ENCODE measurements at places on chromosomes 2 and 18.

GRCh38 chr2:59961746-59962145, 591.7 kb downstream of the BCL11A start:
- no peak for DNase-seq

- no peak for DNase-seq
Observed at GRCh38 chr18:54389143-54389505, 31.4 kb downstream of the C18orf54 start.

GRCh38 chr2:73255907-73256617, 22.0 kb downstream of the CCT7 start:
- DNase-seq = no peak

DNA sequence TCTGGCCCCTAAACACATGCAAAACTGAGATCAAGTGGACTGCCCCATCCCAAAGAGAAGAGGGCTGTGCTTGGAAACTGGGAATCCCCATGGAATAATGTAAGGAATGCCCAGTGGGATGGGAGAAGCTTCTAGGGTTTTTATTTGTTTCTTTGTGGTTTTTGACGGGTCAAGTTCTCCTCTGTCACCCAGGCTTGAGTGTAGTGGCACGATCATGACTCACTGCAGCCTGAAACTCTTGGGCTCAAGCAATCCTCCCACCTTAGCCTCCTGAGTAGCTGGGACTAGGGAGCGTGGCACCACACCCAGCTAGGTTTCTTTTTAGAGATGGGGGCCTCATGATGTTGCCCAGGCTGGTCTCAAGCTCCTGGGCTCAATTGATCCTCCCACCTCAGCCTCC, 101.7 kb upstream of the ZSWIM2 start:
- DNase-seq = no peak

DNA sequence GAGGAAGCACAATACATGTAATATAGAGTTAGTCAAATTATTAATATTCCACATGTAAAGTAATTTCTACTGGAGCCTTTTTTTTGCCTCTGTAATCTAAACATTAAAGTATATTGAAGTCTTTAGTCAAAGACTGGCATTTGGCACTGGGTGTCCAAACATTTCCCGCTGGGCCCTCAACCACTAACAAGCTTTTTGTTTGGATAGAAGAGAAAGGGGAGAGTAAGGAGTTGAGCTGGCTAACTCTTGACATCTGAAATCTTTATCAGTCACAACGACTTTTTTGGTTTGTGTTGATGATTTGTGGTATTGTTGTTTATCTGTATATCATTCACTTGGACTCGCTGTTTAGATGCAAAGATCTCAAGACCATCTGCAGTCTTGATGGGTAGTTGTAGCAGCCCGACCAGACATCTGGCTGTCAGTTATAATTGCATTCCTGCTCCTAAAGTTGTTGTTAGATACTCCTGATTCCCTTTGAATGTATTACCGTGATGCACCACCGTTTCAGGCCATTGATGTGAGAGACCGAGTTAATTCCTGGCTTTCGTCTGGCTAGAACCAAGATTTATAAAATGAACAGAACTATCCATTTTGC, 379.6 kb downstream of the MTX2 start:
- no peak for DNase-seq

- no peak for DNase-seq
Observed at GRCh38 chr2:41420219-41420618, 627.6 kb upstream of the PKDCC start.

DNA sequence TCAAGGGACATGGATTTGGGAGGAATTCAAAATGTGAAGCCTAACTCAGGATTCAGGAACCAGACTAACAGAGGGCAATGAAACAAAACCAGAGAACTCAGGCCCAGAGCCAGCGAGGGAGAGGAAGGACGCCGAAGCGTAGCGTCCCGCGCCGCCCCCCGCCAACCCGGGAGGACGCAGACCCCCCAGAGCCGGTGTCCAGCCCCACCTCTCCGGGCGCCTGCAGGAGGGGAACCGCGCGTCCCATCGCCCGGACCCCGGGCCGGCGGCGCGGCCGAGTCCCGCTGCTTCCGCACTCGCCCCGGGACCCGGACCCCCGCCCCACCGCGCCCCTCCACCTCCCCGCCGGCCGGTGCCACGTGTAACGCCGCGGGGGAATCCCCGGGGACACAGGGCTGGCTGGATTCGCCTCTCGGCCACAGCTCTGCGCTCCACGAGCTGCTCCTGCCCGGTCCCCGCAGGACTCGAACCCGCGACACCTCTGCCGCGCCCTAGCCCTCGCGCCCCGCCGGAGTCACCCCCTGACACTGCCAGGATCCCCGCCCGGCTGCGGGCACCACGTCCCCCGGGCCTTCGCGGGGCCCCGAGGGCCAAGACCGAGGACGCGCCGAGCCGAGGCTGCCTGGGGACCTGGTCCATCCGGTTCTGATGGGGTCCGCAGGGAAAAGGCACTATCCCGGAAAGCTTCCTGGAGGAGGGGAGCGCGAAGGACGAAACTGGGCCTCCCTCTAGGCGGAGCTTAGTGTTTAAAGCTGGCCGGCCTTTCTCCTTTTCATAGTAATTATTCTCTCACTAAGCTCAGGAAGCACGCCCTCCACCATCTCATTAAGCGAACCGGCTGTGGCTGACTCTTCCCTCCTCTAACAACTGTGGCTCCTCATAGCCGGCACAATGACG, 40.4 kb upstream of the FAM124B start:
- no peak for DNase-seq

DNA sequence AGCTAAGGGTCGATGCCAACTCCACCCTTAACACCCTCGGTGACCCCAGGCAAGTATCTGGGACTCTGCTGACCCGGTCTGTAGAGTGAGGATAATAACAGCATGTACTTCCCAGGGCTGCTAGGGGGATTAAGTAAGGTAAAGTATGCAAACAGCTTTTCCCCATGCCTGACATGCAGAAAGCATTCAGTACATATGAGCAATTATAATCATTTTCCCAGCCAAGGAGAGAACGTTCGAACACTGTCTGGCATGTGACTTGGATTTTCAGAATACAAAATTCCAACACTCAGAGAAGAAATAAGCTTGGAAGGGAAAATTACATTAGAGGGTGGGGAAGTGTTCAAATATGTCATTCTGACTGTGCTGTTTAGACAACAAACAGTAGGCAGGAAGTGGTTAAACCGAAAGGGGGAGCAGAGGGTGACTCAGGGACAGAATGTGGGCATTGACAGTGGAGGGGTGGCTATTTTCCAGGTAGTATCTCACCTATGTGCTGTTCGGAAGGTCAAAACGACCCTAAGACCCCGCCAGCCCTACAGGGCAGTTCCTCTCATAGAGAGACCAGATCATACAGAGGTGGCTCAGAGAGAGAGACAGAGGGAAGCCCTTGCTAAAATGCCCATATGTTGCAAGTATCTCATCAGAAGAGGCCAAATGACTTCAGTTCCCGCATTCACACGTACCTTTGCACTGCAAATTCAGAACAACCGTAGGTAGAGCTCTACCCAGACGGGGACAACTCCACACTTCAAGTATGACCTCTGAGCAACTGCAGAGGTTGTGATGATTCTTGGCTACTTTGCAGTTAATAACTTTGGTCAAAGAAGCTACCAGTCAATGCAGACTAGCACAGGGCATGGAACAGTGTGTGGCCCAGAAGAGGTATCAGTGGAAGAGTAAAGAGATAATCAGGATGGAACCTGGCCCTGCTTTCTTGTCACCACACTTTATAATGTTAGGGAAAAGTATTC, 14.8 kb downstream of the ASPRV1 start:
- peak; percentile 52 for DNase-seq

GRCh38 chr2:73827018-73827417, 1.7 kb upstream of the STAMBP start:
- no peak for DNase-seq

GRCh38 chr2:106857882-106858478, 28.0 kb downstream of the ST6GAL2 start:
- no peak for DNase-seq

DNA sequence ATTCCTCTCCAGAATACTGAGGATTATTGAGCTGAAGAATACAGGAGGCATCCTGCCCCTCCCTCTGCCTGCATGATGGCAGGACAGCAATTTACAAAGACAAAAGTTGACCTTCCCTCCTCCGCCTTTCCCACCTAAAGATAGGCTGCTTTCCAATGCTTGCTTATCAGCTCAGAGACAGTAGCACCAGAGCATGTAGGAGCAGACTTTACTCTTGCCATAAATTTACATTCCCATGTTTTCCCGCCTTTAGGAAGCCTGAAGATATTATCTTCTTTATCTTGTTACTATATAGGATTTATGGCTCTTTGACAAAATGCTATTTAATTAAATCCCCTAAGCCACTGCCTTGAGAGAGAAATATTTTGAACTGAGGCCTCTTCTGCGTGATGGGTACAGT, 135.6 kb upstream of the HNMT start:
- no peak for DNase-seq

DNA sequence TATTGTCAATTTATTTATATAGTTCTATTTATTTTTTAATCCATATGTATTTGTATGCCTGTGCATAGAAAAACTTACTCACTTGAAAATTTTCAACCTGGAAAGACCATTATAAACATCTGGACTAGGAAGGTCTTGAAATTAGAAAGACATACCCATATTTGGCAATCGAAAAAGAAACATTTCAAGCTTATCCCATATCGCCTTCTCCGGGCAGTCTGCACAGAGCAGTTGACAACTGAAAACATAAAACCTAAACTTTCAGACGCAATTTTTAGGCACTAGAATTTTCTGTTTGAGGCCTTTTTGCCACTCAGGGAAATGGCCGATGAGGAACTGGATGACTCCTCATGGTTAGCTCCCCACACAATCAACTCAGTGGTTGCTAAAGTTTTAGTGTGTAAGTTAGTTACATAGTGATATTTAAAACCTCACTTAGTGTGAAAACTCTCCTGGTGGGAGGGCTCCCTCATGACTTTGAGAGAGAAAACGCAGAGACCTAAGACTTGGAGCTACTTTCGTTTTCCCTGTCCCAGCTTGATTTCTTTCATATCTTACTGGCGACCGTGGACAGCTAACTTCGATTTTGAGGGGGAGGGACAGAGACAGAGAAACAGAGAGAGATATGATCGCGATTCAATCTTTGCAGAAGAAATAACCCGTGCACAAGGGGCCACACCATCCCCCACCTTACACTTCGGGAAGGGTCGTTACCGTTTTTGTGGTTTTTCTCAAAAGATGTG, 3.2 kb upstream of the HOXD12 start:
- no peak for DNase-seq

- DNase-seq = no peak
Observed at GRCh38 chr2:79511320-79511951, 1.4 kb upstream of the CTNNA2 start.

DNA sequence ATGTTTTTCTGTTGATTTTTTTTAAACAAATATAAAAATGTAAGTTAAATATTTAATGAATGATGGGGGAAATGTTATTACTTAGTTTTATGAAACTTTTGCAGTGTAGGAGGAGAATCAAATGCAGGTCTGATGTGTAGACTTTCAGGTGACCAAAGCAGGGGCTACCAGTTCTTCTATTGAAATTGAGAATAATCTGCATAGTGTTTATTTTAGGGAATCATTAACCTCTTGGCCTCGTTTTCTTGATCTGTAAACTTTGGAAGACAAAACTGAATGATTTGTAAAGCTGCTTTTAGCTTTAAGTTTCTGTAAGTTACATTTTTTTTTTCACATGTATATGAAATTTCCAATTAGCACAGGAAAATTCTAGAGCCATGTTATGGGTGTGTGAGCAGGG, 99.2 kb downstream of the R3HDM1 start:
- no peak for DNase-seq

- DNase-seq = no peak
Observed at GRCh38 chr18:74078257-74078656, 69.4 kb downstream of the FBXO15 start.

DNA sequence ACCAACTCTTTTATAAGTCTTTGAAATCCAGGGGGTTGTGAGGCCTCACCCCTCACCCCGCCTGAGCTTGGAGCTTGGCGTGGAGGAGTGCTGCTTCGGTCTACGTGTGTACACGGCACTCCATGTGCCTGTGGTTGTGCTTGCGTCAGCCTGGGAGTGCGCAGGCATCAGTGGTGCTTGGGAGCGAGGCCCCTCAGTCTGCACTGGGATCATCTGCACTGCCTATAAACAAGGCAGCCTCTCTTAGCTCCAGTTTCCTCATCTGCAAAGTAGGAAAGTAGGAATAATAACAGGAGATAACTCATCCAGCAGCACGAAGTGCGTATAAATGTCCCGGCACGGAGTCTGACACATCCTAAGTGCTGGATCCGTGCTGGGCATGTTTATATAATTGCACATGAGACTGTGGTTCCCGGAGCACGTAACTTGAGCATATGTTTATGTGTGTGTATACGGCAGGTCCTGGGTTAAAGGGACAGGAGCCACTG, 1.2 kb downstream of the GYPC start:
- DNase-seq = peak; percentile 70

GRCh38 chr2:70526126-70526525, 27.5 kb downstream of the TGFA start:
- DNase-seq = no peak

DNA sequence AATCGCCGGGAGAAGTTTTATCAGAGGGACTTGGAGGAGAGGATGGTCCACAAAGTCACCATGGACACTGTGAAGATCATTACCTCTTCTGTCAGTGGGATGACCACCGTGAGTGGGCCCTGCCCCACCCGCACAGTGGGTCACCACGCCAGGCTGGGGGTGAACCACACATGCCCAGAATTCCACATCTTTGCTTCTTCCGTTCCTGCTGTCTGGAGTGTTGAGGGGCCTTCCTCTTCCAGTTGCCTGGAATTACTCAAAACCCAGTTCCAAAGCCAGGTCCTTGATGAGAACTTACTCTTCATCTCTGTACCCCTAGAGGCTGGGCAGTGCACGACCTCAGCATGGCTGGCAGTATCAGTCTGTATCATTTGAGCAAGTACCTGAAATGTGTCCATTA, 22.1 kb downstream of the MROH2A start:
- no peak for DNase-seq

DNA sequence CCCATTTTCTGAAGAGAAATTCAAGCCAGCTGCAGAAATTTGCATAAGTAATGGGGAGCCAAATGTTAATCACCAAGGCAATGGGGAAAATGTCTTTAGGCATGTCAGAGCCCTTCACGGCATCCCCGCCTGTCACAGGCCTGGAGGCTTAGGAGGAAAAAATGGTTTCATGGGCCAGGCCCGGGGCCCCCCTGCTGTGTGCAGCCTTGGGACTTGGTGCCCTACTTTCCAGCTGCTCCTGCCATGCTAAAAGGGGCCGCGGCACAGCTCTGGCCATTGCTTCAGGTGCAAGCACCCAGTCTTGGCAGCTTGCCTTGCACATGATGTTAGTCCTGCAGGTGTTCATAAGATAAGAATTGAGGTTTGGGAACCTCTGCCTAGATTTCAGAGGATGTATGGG, 1235.7 kb downstream of the DPP10 start:
- no peak for DNase-seq

GRCh38 chr2:100900156-100900795, 80.3 kb downstream of the NPAS2 start:
- DNase-seq = no peak

GRCh38 chr2:150012986-150013385, 425.4 kb upstream of the MMADHC start:
- no peak for DNase-seq

GRCh38 chr18:39341129-39341528, 1775.5 kb upstream of the CELF4 start:
- no peak for DNase-seq

GRCh38 chr2:207473049-207473930, 56.5 kb upstream of the CREB1 start:
- peak; percentile 9 for DNase-seq

GRCh38 chr2:71610671-71611070, 157.3 kb downstream of the DYSF start:
- no peak for DNase-seq
